ENCODE measurements at places on chromosomes 16 and 17.

- no peak for DNase-seq
Measured at GRCh38 chr16:65769055-65769465, 597.4 kb upstream of the CDH5 start.

DNA sequence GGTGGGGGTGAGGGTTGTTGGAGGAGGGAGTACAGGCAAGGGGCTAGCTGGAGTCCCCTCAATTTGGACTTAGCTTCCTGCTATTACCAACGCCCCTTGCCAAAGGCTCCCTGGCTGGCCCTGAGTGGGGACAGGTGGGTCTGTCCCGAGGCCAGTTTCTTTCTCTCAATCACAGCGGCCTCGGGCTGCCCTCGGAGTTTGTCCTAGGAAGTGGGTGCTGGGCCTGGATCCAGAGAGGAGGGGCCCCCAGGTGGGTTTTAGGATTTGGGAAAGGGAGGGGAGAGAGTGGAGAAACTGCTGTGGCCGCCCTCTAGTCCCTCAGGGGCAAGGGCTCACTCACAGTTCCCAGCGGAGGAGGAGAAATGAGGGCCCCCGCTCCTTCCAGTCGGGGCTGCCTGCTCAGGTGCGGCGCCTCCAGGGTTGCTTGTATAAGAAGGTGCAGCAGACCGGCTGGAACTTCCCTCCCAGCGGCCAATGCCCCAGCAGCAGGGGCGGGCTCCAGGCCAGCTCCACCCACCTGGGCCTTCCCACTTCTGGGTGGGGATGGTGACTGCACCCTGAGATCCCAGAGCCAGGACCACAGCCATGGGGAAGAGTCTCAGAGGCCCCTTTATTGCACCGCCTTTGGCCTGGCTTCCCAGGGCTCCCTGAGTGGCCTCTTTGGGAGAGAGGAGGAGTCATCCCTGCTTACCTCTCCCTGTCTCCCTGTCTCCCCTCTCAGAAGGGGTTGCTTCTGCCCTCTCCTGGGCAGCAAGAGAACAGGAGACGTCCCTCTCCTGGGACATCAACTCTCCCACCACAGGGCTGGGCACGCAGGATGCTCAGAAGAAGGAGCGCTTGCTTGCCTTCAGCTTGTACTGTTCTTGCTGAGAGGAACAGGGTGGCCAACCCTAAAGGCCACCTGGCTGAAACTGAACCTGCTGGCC, 112.0 kb upstream of the SMURF2 start:
- no peak for DNase-seq

- DNase-seq: peak; percentile 13
Measured at GRCh38 chr17:66777689-66778225, 57.2 kb upstream of the CACNG5 start.

- DNase-seq: no peak
Measured at GRCh38 chr17:58415371-58416055, 1.8 kb downstream of the RNF43 start.

DNA sequence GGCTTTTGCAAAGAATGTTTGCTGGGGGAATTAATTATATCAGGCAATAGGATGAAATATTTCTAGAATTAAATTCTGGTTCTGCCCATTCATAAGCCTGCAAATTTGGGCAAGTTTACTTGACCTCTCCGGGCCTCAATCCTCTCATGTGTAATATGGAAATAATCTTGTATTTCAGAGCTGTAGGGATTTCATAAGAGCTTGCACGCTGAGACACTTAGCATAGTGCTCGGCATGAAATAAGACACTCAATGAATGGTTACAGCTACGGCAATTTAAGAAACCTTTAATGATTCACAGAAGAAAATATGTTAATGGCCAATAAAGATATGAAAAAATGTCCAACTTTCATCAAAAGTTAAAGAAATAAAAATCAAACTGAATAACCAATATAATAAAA, 40.6 kb upstream of the PITPNM3 start:
- DNase-seq: no peak

DNA sequence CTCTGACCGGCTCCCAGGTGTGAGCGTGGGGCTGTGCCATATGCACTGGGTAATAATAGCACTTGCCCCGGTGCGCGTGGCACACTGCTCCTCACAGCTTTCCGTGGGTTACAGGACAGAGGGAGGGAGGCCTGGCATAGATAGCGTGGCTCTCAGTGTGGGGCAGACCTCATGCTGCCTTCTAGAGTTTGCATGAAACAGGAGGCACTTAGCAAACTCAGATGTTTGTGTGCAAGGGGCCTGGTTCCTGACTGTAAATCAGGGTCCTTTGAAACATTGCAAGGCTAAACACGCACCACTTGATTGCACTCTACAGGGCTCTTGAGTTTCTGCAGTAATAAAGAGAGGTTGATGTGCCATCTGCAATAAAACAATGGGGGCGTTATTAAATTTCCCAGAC, 101.7 kb downstream of the RPTOR start:
- DNase-seq: no peak

GRCh38 chr16:28158136-28158535, 53.6 kb downstream of the XPO6 start:
- no peak for DNase-seq

Data from hypothalamus (tissue), 51 donors.